AG04449 (cell line): ENCODE measurements at places on chromosomes 7 and 10.

DNA sequence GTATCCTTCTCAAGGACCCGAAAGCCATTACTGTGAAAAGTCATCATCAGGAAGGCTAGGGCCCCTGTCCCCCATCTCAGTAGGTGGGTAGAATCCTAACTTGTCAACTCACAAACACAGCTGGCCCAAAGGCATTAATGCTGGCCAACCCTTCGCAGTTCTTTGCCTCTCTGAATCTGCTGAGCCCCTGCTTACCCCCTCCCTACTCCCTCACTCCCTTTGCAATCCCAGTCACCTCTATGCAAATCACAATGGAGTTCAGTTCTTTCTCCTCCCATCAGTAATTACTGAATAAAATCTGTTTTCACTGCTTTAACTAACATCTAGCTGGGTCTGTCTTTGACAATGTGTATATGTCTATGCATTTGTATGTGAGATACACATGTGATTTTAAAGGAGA lies 38.1 kb upstream of the AOAH start:
- no peak for DNase-seq

DNA sequence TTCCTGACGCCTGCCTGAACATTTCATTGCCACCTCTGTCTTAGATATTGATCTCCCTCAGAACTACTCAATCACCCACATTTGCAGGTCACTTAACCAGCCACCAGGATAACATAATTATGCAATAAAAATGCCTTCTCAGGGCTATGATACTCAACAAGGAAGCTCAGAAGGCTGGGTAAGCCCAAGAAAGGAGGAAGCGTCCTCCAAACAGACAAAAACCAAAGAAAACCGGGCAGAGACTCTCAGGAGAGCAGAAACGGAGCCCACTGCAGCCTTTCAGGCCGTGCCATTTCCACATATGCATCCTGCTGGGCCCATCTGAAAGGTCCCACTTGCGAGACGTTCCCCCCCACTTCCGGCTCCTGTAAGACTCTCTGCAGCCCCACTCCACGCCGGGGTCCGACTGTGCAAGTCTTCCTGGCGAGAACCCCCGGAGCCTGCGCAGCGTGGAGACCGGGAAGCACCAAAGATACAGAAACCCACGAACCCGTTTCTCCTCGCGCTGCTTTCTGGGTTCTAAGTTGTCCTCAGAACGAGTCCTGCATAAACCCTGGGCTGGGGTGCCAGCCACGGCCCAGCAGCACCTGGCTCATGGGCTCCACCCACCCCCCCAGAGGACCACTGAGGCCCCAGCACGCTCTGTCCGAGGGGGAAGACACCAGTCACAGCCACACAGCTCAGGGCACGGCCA lies 83.7 kb downstream of the DIP2C start:
- DNase-seq, result no peak

DNA sequence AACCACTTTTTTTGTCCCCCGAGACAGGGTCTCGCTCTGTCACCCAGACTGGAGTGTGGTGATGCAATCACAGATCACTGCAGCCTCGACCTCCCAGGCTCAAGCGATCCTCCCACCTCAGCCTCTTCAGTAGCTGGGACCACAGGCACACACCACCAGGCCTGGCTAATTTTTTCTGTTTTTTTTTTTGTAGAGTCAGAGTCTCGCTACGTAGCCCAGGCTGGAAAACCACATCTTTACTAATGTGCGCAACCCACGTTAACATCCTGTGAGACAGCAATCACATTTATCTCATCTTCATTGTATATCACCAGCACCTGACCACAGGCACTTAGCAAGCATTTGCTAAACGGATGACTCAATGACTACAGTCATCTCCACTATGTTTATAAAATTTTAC lies 77.8 kb upstream of the ATP6V0A4 start:
- peak; percentile 76 for DNase-seq

GRCh38 chr7:5526100-5526905 lies 102.7 kb upstream of the TNRC18 start:
- DNase-seq, result no peak

DNA sequence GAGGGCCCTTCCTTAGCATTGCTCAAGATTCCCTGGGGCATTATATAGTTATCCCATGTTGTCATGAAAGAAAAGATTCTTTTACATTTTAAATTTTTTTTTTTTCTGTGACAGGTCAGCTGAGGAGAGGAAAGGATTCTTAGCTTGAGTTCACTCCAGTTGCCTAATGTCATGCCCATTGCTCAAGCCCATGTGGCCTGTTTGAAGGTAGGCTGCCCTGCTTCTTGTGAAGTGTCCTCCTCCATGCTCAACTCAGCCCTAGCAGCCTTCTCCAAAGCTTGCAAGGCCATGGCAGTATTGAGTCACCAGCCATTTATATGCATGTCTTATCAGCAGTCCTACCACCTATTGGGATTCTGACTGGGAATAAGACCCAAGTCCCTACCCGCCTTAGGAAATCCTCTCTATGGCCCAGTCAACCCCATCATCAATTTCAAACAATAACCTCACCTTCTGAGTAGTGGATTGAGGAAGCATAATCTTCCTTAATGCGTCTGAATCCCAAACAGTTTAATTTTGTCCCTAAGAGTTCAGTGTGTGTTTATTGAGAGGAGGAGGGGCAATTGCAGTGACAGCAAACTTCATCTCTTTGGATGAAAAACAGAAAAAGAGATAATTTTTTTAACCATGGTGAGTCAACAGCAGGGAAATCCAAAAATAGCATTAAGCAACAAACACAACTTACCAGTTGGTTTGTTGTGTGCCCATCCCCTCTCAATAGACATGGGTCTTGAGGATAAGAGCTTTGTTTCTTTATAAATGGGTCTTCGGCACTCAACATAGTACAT lies 38.6 kb upstream of the WASL start:
- no peak for DNase-seq

DNA sequence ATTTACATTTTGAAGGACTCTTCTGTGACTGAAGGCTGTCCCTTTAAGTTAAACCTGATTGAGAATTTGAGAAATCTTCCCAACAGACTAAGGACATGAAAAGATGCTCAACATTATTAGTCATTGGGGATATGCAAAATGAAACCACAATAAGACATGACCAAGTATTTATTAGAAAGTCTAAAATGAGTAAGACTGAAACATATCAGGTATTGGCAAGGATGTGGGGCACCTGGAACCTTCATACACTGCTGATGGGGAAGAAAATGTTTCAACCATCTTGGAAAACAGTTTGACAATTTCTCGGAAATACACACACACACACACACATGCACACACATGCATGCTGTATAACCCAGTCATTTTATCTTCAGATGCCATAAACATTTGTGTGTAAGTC lies 132.1 kb upstream of the CDK6 start:
- no peak for DNase-seq
